ENCODE measurements at places on chromosomes 7 and 10.

DNA sequence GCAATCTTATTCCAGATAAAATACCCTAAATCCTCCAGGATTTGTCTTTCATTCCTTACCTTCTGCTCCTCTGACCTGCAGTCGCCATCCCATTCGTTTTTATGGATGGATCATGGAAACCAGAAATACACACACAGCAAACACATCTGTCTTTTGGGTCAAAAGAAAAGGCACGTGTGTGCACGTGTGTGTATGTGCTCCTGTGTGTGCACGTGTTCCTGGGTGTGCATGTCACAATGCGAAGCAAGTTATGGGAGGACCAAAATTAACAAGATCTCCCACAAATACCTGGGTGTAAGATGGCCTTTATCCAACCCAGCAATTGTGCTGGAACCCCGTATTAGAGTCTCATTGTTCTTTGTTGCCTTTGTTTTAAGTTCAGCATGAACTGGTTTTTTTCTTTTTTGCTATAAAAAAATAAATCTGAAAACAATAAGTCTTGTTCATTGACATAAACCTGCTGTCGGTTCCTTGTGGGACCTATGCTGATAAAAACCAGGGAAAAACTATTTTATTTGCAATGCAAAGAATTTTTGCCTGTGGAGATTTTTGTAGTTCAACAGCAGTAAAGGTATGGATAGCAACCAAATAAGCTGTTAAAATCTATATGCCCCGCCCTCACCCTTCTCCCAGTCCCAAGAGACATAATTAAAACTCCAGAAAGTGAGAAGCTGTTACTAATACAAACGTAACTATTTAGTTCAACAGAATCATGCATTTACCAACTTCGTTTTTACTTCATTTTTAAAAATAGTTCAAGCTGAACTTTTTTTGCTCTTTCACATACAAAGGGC lies 229.6 kb downstream of the CREB5 start:
- DNase-seq = no peak

GRCh38 chr7:101891936-101892640 lies 74.7 kb downstream of the CUX1 start:
- DNase-seq = no peak

- DNase-seq = no peak
Measured at GRCh38 chr7:42176724-42177101, 60.3 kb downstream of the GLI3 start.

DNA sequence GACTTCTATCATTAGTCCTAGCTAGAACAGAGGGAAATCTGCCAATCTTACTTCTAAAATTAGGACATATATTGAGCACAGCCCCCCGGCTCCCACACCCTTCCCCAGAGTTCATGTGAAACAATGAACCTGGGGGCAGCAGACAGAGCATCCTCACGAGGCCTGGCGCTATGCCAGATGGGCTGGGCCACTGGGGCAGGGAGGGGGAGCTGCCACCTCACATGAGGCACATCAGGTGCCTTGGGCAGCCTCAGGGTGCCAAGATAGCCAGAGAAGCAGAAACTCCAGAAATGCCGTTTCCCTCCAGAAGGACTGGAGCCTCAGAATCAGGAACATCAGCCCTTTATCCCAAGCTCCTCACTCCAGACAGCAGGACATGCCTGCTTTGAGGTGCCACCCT lies 92.8 kb upstream of the LANCL2 start:
- DNase-seq = no peak

GRCh38 chr10:1378473-1378872 lies 322.3 kb downstream of the WDR37 start:
- no peak for DNase-seq

DNA sequence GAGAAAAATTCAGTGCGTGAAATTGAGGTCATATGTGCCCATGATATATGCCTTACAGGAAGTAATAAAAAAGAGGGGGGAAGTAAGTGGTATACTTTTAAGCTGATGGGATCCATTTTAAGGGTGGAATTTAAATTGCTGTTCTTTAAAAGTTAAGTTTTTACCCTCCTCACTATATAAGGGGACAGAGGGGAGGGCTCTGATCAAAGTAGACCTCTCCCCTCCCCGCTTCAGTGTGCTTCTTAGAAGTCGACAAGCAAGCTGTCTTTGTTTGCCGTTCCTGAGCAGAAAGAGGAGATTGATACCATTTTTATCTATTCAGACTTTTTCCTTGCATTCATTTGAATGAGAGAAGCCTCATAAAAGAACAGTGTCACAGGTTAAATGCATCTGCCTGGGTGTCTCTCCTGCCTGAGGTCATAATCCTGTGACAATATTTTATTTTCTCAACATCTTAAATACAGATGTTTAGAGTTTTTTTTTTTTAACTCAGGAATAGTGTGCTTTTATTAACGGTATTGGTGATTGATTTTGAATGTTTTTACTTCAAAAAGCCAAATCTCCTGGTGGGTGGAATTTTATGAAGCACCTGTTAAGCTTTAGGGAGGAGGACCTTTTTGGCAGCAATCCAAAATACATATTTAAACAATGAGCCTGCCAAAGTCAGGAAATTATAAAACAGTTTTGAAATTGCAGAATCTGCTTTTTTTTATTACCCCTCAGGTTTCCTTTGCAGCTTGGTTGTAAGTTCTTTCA lies 141.7 kb downstream of the KAT6B start:
- DNase-seq = no peak

GRCh38 chr7:26856176-26856985 lies 8.0 kb downstream of the SKAP2 start:
- DNase-seq = no peak

GRCh38 chr7:135541029-135541428 lies 16.7 kb upstream of the NUP205 start:
- DNase-seq = no peak

GRCh38 chr10:56599201-56599600 lies 238.1 kb upstream of the ZWINT start:
- DNase-seq = no peak

DNA sequence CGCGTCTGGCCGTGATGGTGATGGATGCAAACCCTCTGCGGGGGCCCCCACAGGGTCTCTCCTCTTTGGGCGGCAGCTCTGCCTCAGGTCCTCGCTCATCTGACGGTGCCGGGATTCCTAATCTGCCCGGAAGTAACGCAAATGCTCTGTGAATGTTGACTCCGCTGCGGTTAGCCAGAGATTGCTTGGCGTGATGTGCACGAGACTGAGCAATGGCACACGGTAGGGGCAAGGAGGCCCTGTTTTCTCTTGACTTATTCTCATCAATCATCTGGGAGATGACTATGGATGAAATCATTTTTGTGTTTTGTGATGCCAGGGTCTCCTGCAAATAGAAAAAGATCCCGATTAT lies 116.5 kb upstream of the ADAM12 start:
- DNase-seq = no peak

DNA sequence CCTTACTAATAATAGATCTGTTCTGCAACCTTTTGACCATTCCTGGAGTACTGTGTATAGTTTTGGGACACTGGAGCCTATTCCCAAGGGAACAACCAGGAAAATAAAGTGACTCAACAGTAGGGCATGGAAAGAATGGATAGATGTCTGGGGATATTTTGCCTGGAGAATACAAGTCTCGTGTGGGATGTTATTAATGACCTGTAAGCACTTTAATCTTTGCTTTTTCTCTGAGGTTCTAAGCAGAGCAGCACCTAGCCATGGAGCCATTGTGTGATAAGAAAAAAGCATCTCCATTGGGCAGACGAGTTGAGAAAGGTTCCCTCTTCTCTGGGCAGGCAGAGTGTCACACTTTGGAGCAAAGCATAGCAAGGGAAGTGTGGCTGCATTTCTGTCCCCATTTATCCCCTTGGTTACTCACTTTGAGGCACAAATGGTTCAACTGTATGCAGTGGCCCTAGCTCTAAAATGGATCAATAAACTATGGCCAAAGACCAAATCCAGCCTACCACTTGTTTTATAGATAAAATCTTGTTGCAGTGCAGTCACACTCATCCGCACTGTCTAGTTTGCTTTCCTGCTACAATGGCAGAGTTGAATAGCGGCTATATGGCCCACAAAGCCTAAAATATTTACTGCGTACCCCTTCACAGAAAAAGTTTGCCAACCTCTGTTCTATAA lies 21.0 kb upstream of the CCDC71L start:
- DNase-seq = no peak

DNA sequence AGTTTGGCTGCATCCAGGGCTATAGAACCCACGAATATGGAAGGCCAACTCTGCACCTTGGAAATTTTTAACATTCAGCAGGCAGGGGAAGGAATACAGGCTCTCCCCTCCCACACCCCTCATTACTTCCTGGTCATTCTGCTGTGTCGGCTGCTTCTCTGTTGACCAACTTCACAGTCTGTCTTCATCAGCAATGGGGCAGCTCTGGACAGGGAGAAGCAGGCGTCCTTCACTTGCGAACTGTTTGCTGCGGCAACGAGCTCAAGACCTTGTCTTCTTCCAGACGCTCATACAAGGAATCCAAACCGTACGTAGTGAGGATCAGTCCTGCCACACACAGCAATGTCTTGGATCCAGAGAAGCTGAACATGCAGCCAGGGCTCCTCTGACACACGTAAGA lies 192.2 kb downstream of the DIP2C start:
- DNase-seq = no peak

DNA sequence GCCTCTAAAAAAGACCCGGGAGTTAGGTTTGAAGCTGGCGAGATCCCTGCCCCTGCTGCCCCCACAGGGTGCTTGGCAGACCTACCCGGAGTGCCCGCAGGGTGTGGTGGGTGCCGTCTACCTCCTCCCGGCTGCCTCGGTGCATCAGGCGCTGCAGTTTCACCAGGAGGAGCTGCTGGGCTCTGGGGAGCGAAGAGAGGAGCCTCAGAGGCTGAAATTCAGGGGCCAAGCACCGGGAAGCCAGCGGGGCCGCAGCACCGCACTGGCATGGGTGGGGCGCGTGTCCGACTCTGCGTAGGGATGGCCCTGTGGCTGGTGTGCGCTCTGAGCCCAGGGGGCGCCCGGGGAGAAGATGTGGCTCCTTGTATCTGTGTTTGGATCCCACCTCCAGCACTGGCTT lies 74.3 kb upstream of the GNA12 start:
- DNase-seq = no peak

GRCh38 chr7:14805105-14805719 lies 97.3 kb downstream of the DGKB start:
- no peak for DNase-seq

- peak; percentile 42 for DNase-seq
Measured at GRCh38 chr10:93115661-93116383, 42.1 kb downstream of the CYP26A1 start.

GRCh38 chr10:123390874-123391273 lies 236.7 kb downstream of the BUB3 start:
- DNase-seq = no peak

DNA sequence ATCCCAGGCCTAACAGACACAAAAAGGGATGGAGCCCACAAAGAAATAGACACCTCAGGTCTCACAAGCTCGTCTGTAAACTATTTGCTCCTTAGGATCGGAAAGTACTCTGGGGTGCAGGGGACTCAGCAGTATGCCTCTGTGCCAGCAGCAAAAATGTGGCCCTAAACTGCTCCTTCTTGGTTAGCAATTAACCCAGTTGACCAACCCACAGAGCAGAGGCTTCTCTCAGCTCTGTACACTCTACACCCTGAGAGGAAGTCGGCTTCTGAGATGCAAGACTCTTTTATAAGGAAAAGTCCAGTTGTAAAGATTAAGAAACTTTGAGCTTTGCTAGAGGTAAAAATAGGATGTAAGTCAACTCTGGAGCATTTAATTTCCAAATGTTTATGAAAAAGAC lies 156.3 kb upstream of the PRSS58 start:
- DNase-seq = no peak

DNA sequence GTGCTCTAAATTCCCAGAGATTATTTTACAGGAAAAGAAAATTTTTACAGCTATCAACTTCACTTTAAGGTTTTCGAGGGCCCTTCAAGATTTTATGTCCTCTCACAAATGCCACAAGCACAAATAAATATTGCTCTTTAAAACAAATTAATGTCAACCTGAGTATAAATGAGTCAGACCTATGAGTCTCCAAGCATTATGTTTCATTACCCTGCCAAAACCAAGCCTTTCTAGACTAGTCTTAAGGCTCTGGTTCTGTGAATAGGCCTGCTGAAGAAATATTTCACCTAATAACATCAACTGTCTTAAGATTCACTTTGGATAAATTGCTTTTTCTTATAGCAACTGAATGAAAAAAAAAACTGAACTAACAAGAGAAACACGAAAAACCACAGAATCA lies 153.0 kb downstream of the PDE1C start:
- no peak for DNase-seq

GRCh38 chr7:91264924-91265681 lies 870 bp downstream of the FZD1 start:
- no peak for DNase-seq

GRCh38 chr10:1573334-1573969 lies 163.9 kb downstream of the ADARB2 start:
- no peak for DNase-seq

DNA sequence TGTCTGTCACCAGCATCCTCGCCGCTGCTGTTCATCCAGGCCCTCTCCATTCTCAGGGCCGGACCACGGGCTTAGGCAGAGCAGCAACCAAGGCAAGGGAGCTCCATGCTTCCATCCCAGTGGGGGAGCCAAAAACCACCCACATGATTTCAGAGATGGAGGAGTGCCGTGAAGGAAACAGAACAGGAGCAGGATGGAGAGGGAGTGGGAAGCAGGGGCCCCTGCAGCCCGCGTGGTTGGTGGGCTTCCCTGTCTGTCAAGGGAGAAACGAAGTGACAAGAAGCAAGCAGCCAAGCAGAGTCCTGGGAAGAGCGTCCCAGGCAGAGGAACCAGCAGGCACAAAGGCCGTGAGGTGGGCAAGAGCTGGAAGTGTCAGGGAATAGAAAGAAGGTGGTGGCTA lies 95.7 kb downstream of the SLIT1 start:
- no peak for DNase-seq

DNA sequence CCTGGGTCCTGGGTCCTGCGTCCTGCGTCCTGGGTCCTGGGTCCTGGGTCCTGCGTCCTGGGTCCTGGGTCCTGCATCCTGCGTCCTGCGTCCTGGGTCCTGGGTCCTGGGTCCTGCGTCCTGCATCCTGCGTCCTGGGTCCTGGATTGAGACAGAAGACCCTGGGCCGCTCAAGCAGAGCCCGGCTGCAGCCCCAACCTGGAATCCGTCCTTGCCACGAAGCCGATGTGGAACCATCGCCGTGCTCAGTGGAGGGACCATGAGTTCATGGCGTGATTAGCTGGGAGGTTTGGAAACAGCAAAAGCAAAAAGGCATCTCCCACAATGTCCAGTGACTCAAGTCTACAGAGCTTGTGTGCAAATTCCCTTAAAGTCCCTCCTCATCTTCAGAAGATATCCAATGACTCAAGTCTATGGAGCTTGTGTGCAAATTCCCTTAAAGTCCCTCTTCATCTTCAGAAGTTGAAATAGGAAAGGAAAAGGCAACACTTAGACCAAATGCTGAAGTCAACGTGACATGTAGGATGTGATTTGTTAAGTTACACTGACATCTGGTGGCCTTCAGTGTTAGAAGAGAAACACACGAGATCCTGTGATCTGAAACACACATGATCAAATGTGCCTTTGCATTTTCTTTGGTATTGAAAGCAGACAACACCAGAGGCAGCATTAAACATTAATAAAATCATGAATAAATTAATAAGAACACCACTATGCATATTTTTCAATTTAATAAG lies 179.9 kb downstream of the PTPRN2 start:
- no peak for DNase-seq

DNA sequence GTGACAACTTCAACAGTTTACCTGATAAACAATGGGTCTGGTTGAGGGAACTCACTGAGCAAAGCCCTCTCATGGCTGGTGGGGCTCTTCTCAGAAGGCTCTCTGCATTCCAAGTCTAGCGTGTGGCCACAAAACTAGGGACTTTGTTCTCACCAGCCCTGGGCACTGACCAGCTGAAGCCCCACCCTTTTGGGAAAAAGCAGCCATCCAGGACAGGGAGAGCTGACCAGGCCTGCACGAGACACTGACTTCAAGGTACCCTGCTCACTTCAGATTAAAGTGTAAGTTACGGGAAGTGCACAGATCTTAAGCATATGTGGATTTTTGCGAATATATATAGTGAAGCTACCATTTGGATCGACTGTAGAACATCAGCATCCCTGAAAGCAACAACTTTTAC lies 67.4 kb upstream of the LRRC4 start:
- no peak for DNase-seq

All from stimulated activated CD4-positive, alpha-beta T cell treated with anti-CD3 and anti-CD28 coated beads, TNF-alpha, amount 100 ng/mL, for 4 hours (primary cell).